ENCODE measurements at places on chromosomes 16 and 17. TPM values are rescaled to one million over a fixed set of nuclear protein-coding genes. Genes with fewer than 3 reads are reported as not detected.

GRCh38 chr16:89811321-89811720 lies 5.1 kb downstream of the FANCA start:
- peaks cover 19% of the 10 kb centered on the region for H3K4me1 ChIP-seq
- H3K36me3 ChIP-seq, result peaks cover 41% of the 10 kb centered on the region
- no peak overlapping the region for H3K27ac ChIP-seq
- DNase-seq, result no peak
- no peaks in the 10 kb centered on the region for H3K27me3 ChIP-seq

- no peak overlapping the region for H3K4me3 ChIP-seq
- no peak overlapping the region for H3K27ac ChIP-seq
- H3K4me1 ChIP-seq, result no peaks in the 10 kb centered on the region
- H3K36me3 ChIP-seq, result no peaks in the 10 kb centered on the region
- no peak for DNase-seq
These were observed 205.4 kb upstream of the KCNJ16 start for GRCh38 chr17:69869667-69870066.

DNA sequence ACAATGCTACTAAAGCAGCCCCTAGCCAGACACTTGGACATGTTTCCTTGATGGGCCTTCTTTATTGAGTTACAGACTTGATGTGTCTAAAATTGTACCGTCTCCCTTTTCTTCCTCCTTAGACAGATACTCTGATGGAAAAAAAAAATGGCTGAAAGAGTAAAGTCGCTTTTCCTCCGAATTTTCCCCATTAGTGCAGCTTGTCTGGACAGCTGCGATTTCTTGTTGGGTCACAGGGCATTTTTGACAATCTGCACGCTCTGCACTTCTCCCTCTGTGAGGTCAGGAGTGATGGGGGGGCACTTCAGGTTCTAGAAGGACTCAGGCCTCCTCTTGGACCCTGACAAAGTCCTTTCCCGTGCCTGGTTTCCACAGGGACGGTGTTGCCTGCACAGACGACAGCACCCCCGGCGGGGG lies 968 bp upstream of the PRKAR1A start:
- peak overlapping the region; percentile 92 for H3K4me3 ChIP-seq
- H3K27ac ChIP-seq, result peak overlapping the region; percentile 83
- no peaks in the 10 kb centered on the region for H3K27me3 ChIP-seq
- DNase-seq, result no peak
- H3K36me3 ChIP-seq, result peaks cover 32% of the 10 kb centered on the region

DNA sequence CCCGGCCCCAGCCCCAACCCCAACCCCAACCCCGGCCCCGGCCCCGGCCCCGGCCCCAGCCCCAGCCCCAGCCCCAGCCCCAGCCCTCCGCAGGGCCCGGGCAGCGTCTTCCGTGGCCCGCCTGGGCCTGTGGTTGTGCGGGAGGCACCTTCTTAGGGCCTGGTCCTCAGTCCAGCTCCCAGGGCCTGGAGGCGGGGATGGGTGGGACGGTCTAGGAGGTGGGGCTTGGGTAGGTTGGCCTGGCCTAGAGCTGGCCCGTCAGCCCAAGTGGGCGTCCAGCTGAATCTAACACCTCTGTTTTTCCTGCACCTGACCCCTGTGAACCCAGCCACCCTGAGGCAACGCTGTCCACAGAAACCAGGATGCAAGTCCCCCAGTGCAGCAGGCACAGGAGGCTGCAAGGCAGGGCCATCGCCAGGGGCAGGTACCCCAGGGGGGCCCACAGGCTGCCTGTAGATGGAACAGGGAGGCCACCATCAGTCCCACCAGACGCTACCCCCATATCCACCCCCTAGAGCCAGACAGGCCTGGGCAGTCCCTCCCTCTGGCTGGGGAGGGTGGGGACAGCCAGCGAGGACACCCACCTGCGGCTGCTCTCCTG lies 8.8 kb downstream of the MSLN start:
- H3K27me3 ChIP-seq, result no peaks in the 10 kb centered on the region
- no peaks in the 10 kb centered on the region for H3K36me3 ChIP-seq
- no peaks in the 10 kb centered on the region for H3K4me1 ChIP-seq
- no peak overlapping the region for H3K27ac ChIP-seq

DNA sequence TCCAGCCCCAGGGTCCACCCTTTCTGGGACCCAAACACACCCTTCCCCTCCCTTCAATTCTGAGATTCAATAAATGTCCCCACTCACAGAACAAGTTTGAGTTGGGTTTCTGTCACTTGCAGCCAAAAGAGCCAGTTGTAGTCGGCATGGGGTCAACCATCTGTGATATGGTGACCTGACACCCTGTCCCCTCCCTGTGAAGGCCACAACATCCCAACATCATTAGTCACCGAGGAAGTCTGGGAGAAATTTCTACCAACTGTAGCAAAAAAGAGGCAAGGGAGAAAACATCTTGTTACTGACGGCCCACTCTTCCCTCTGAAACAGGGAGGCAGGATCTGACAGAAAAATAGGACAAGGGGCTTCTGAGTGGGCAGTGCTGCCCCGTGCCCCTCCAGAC lies 638 bp upstream of the LYZL6 start:
- H3K36me3 ChIP-seq, result no peaks in the 10 kb centered on the region
- H3K4me1 ChIP-seq, result peaks cover 10% of the 10 kb centered on the region
- H3K27ac ChIP-seq, result no peak overlapping the region
- no peak for DNase-seq
- no peaks in the 10 kb centered on the region for H3K27me3 ChIP-seq

DNA sequence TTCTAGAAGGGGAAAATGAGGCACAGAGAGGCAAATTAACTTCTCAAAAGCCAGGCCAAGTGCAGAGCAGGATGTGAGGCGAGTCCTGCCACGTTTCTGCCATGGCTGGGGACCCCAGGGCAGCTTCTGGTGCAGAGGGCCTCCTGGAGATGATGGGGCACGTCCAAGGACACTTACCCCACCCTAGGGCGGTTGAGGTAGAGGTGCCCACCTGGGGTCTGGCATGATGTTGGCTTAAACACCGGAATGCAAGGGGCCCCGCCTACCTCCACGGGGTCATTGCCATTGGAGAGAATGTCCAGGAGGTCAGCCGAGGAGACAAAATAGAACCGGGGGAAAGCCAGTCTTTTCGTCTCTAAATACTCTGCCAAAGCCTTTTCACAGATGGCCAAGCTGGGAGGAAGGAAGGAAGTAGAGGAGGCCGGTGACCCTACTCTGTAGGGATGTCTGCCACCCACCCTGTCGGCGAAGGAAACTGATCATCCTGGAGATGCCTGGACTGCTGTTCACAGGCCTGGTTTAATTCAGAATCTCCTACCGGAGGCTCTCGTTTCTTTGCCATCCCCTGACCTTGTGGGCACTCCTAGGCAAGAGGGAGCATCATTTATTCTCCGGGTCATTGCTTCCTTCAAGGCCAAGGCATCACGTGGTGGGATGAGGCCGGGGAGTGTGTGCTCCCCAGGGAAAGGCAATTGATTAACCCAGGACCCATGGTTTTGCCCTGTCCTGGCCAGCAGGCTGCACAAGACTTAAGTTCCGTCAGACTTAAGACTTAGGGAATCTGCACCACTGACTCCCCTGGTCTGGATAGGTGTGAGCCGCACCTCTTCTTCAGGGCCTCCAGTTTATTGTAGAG lies 70.5 kb downstream of the DNAH17 start:
- DNase-seq, result no peak
- H3K4me1 ChIP-seq, result no peaks in the 10 kb centered on the region
- H3K4me3 ChIP-seq, result no peak overlapping the region

DNA sequence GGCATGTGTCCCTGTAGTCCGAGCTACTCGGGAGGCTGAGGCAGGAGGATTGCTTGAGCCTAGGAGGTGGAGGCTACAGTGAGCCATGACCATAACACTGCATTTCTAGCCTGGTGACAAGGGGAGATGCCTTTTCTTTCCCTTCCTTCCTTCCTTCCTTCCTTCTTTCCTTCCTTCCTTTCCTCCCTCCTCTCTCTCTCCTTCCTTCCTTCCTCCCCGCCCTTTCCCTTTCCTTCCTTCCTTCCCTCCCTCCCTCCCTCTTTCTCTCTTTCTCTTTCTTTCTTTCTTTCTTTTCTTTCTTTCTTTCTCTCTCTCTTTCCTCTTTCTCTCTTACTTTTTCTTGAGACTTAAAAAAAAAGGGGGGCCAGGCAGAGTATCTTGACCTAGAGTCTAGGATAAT lies 3.1 kb upstream of the CEP20 start:
- H3K4me1 ChIP-seq, result peaks cover 18% of the 10 kb centered on the region
- no peaks in the 10 kb centered on the region for H3K27me3 ChIP-seq
- no peak overlapping the region for H3K27ac ChIP-seq
- no peak for DNase-seq

DNA sequence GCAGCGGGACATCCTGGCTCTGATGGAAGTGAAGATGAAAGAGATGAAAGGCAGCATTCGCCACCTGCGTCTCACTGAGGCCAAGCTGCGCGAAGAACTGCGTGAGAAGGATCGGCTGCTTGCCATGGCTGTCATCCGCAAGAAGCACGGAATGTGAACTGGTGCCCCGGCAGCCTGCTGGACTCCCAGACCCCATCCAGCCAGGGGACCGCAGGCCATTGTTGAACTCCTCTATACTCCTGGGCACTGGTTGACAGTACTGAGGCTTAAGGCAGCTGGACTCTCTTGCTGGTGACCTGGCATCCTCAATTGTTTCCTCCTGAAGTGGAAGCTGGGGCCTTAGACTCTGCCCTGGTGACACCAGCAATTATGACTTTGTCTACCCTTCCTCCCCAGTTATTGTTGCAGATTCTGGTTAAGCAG lies 1.2 kb downstream of the THAP11 start:
- peaks cover 46% of the 10 kb centered on the region for H3K4me1 ChIP-seq
- peak overlapping the region; percentile 96 for H3K4me3 ChIP-seq
- H3K27me3 ChIP-seq, result no peaks in the 10 kb centered on the region
- H3K27ac ChIP-seq, result peak overlapping the region; percentile 96
- no peak for DNase-seq

Gene TBC1D3B
- total RNA-seq, result 8.1 TPM

Gene OTOP3
- total RNA-seq, result not detected

Data from activated CD8-positive, alpha-beta T cell treated with anti-CD3 and anti-CD28 coated beads, Interleukin-2, amount 10 ng/mL, durations not matched to agents 7 days and 5 days (primary cell).